Activated naive CD4-positive, alpha-beta T cell (primary cell): ENCODE measurements at places on chromosomes 3 and 15.

- DNase-seq, result no peak
These were observed 1.6 kb upstream of the MTHFS start for GRCh38 chr15:79898369-79898768.

DNA sequence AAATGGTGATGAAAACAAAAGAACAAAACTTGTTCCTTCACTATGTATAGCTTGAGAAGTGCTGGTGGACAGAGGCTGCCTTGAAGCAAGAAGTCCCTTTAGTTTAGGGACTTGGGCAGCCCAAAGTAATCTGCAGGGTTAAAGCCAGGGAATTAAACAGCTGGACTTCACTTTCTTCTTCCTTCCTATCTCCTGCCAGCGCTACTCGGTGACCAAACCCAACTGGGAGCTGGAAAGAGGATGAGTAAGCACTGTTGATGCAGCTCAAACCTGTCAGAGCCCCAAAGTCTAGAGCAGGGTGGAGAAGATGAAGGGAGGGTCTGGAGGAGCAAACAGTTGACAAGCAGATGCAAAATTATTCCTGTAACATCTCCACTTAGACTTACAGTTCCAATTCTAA is 73.1 kb upstream of the FBN1 start:
- no peak for DNase-seq

- DNase-seq, result no peak
These were observed 198.4 kb downstream of the ADAMTS17 start for GRCh38 chr15:100143378-100143777.

DNA sequence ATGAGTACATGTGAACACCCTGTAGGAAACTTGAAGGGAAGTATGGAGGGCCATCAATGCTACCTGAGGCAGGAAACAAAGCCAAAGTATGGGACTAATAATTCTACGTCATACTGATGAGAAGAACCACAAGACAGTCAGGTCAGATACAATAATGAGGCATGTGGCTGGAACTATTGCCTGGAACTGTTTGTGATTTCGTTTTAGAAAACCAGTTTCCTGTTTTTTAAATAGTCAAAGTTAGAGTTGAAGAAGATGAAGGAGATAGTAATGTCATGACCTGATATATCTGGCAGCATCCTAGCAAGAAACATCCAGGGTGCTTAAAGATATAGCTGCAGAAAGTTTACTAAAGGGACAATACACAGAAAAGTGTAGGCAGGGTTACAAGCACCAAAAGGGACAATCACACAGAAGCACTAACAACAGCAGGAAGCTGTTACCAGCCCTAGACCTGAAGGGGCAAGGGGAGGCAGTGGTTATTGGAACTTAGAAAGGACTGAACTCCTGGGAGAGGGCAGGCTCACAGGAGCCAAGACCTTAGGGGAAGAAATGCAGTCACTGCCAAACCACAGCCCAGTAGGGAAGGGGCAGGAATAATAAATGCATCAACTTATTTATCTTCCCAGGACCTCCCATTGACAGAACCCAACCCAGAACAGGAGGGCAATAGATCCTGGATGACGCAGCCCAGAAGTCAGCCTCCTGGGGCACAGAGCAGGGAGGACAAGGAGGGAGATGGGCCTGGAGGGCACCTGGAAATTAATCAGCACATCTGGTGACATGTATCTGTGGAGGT is 302.1 kb upstream of the STT3B start:
- no peak for DNase-seq

DNA sequence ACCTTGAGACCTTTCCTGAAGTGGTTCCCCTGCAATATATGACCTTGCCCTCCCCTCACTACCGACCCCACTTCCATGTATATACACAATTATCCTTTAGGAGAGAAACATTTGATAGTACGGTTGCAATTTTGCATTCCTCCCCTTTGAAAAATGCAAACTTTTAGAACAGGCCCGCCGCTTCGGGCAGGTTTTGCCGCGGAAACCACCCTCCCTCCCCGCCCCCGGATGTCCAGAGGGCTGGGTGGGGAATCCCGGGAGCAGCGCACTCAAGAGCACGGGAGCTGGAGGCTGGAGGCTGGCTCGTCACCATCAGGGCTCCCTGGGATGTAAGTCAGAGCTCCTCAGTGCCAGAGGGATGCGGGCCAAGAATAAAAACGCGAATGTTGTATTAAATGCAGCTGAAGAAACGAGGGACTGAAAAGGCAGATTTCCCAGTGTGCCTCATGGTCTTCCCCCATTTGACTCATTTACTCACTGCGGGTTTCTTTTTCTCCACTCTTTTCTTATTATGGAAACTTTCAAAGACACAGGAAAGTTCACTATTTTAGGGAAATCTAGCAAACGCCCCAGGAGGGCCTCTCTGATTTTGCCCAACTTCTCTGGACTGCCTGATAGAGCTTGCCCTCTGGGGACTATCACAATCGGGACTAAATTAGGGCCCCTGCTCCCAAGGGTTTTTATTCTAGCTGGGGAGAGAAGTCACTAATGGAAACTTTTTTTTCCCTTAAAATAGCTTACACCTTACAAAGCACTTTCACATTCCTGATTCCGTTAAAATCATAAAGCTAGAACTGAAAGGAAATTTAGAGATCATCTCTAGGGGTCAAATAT is 2.9 kb upstream of the USP3 start:
- no peak for DNase-seq

GRCh38 chr3:187873843-187874242 is 128.6 kb upstream of the BCL6 start:
- DNase-seq, result no peak

DNA sequence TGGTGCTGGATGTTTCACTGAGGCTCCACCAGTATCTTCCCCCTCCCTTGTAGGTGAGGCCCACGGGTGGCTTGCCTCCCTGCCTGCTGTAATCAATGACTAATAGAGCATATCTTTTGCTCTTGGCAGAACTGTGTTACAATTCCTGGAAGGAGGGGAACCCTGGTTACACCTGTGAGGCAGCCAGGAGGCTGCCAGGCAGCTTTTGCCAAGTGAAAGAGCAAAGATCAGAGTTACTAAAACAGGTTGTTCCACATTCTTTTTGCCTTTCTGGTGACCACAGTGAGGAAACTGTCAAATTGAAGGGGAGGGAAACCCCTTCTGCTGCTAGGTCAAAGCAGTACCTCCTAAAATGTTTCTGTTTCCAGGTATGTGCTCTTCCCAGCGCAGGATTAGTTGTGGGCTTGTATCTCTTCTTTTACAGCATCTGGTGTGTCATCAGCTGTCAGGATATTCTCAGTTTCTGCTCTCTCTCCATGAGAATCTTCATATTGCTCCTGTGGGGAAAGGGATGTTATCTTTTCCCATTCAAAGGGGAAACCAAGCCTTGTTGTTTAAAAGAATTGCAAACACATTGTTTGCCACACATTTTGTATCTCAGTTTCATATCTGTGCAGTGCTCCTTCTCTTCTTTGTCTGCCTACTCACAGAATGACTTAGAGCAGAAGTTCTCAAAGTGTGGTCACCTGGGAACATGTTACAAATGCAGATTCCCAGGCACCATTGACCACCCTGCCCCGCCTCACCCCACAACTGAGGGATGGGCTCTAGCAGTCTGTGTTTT is 137.4 kb upstream of the UMPS start:
- no peak for DNase-seq

DNA sequence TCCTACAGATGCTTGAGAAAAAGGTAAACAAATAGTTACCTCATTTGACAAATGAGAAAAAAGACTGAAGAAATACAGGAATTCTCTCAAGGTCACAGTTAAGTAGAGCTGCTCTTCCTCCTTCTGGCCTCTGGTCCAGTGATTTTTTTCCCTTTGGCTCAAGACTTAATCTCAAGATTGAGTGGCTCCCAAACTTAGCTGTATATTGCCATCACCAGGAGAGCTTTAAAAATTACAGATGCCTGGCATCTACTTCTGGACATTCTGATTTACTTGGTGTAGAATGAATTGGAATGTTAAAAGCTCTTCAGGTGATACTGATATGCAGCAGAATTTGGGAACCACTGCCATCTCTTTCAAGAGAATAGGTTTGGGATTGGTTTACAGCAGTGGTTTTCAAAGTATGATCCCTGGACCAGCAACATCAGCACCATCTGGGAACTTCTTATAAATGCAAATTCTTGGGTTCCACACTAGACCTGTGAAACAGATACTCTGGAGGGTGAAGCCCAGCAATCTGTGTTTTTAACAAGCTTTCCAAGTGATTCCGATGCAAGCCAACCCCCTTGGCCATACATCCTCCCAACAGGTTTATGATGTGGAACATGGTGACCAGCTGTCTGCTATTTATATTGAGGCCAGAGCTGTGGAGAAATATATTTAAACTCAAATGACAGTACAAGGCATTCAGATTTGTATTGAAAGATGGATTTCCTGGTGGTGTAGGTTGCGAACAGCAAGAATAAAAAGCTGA is 333.0 kb upstream of the RARB start:
- no peak for DNase-seq

DNA sequence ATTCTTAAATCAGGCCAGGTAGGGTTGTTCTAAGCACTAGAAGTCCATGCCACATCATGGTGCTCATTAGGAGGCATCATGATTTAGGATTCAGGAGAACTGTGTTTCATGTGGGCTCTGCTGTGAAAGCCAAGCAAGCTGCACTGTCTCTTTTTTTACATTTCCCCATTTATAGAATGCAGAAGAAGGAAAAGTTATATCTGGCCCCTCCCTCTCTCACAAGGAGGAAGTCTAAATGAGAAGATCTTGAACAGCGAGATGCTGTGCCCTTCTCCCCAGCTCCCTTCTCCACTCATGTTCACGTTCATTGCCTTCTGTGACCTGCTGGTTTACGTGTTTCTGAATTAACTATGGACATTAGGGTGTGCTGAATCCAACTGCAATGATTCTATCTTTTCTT is 178.5 kb upstream of the RASGRP1 start:
- DNase-seq, result no peak

DNA sequence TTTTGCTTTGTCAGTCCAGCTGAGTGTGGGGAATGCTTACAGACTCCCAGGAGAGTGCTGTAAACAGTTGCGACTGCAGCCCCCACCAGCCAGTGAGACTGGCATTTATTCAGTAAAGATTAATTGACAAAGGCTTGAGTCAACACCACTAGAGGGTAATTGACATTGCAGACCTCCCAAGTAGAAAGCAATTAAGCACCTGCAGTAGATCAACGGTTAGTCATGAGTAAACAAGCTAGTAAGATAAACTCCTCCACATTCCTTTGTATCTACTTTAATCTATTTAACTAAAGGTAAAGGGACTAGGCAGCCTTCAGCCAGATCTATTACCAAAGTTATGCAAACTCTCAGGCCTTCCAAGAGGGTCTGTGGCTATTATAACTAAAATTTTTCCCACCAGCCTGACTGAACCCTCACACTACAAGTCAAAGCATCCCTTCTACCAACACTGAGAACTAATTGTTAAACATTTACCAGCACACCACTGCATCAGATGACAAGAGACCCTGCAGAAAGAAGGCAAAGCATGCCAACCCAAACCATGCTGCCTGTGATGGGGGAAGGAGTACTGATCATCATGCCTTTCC is 30.5 kb upstream of the GALNT15 start:
- DNase-seq, result no peak

GRCh38 chr3:115646027-115646690 is 22.8 kb downstream of the GAP43 start:
- DNase-seq, result no peak

DNA sequence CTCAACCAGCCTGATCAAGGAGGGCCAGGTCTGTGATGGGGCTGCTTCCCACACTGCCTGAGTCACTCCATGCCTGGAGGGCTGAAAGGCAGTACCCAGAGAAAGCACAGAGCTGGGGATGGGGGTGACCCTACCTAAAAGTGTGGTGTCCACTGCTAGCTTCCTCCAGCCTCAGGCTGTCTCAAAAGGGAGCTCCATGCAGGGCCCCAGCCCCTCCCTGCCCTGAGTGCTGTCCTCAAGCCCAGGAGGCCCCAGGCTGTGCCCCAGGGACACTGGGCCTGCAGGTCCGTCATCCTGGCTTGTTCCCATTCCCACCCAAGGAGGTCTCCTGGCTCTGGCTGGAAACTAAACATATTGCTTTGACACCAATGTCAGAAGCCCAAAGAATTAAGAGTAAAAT is 56.8 kb downstream of the ZNF445 start:
- DNase-seq, result no peak

DNA sequence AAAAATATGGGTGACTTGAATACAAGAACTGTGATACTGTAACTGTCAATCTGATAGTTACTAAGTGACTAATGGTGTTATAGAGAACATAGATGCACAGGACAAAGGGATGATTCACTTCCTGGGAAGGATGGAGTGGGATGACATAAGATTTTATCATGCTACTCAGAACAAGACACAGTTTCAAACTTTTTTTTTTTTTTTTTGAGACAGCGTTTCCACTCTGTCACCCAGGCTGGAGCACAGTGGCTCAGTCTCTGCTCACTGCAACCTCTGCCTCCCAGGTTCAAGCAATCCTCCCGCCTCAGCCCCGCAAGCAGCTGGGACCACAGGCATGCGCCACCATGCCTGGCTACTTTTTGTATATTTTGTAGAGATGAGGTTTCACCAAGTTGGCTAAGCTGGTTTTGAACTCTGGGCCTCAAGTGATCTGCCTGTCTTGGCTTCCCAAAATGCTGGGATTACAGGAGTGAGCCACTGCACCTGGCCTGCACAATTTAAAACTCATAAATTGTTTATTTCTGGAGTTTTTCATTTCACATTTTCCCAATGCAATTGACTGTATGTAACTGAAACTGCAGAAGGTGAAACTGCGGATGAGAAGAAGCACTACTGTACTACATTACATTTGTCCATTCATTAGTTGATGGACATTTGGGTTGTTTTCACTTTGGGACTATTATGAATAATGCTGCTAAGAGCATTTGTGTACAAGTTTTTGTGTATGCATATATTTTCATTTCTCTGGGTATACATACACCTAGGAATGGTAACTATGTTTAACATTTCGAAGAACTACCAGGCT is 40.6 kb downstream of the ADIPOQ start:
- no peak for DNase-seq

DNA sequence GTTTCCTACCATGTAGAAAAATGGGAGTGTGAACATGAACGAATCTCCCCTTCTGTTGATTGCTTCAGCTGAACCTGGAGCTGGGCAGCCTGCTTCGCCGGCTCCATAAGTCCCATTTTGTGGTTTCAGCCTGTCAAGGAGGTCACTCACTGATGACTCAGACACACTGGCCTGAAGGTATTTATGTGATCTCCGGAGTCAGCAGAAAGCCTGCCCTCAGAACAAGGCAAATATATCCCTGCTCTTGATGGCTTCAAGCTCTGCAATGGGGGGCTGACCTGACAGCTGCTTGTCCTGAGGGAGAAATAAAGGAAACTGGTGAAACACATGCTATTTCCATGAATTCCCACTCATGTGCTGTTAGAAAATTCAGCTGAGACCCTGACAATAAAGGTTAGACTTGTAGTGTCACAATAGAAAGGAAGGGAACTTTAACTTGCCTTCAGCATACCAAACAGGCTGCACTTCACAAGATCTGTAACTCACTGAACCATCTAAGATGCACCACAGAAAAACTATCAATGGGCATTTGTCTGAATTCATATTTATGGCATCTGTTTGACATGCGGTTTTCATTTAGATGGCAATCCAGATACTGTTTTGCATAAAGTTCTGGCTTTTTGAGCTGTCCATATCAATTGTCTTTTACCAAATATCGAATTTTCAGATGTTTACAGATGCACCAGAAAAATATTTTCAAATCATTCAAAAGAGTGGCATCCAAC is 282.0 kb upstream of the VEPH1 start:
- no peak for DNase-seq

GRCh38 chr3:194304186-194304917 is 46.8 kb downstream of the CPN2 start:
- DNase-seq, result no peak
